ENCODE measurements at places on chromosomes 6 and 20.

DNA sequence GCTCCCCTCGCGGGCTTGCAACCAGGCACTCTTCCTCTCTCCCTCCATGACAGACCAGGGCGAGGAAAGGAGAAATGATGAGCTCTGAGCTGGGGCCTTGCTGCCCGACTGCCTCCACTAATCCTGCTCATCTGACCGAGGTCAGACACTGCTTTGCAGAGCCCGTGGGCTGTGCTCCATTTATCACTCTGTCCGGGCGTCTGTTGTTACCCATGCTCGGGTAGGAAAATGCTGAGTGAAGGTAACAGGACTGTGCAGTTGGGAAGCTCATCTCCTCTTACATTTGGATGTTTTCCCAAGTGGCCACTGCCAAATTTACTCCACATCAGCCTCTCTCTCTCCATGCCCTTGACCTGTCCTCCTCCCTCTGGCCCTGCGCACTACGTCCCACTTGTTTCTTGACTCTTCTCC is 14.6 kb downstream of the RPS6KA2 start:
- no peak for DNase-seq

DNA sequence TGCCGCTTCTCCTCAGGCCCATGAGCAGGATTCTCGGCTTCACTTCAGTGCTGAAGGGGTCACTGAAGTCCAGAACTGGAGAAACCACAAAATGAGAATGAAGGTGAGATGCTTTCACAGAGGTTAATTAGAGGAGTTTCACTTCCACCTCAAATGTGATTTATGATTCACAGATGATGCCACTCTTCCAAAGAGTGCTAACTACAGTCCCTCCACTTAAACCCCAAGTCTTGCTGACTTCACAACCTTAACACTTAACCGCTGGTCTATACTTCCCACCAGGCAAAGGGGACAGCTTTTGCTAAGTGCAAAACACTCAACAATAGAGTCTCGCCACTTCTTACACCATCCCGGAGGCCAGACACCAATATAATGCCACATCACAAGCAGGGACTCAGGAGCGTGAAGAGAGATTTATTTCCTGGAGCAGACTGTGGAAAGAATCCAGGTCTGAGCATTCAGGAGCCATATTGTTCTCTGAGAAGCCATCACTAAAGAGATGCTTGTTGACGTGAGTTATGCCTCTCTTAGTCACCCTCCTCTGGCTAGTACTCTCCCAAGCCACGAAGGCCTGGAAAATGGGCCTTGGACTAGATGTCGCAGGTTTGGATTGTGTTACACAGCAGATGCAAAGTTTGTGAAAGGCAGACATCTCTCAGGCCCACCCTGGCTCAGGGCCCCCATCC is 24.4 kb downstream of the RRAGD start:
- no peak for DNase-seq

GRCh38 chr6:51514748-51515402 is 572.5 kb downstream of the PKHD1 start:
- DNase-seq: no peak

GRCh38 chr20:34199183-34199582 is 42.0 kb upstream of the ASIP start:
- no peak for DNase-seq

DNA sequence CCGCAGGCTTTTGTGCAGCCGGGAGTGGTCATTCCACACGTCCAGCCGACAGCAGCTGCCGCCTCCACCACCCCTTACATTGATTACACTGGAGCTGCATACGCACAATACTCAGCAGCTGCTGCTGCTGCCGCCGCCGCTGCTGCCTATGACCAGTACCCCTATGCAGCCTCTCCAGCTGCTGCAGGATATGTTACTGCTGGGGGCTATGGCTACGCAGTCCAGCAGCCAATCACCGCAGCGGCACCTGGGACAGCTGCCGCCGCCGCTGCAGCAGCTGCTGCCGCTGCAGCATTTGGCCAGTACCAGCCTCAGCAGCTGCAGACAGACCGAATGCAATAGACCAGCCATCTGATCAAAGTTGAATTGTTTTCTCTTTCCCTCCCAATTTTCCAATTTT is 10.6 kb downstream of the RBM24 start:
- no peak for DNase-seq

DNA sequence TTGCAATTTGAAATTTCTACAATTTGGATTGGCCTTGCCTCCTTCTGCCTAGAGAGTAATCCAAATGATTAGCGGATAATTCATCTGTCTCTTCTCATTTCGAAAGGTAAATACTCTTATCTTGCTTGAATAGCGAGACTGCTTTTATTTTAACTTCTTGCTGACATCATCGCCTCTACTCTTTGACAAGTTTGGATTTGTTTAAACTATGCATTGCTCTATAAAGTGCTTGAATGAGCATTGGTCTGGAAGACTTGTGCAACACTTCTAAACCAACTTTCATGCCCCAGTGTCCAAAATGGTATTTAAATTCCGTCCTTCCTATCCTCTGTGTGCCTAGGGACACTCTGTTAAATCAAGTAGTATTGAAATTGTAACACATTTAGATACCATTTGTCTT is 384.1 kb upstream of the SLC35B3 start:
- no peak for DNase-seq

DNA sequence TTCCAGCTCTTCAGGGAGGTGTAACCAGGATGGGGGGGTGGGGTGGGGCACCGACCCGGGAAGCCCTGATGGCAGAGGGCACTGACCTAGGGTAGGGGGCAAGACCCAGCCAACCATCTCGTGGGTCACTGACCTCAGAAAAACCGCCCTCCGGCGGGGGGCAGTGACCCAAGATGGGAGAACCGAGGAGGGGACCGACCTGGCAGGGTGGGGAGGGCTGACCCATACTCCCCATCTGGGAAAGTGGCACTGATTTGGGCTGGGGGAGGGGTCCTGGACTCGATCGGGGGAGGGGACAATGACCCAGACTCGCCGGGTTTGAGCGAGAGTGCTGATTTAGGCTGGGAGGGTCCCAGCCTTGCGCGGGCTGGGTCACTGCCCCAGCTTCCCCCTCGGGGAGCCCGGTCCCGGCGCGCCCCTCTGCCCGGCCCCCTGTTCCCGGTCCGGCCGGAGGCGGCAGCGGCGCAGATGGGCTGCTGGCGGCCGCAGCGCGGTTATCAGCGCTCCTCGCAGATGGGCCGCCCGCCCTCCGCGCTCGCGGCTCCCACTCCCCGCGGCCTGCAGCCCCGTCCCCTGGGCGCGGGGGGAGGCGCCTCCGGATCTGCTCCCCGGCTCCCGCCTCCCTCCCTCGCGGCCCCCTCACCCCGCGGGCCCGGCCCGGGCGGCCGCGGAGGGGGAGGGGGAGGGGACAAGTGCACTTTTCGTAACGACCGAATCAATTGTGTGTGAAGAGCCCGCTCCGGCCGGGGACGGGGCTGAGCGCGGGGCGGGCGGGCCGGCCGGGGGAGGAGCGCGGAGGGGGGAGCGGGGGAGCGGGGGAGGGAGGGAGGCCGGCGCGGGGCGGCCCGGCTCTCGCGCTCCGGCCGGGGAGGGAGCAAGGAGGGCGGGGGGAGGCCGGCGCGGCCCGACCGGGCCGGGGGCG is 2.2 kb downstream of the NOL4L start:
- no peak for DNase-seq

- DNase-seq: no peak
Observed at GRCh38 chr20:5511930-5512329, 195.2 kb upstream of the PROKR2 start.

- no peak for DNase-seq
Observed at GRCh38 chr6:15344831-15345230, 99.0 kb downstream of the JARID2 start.

DNA sequence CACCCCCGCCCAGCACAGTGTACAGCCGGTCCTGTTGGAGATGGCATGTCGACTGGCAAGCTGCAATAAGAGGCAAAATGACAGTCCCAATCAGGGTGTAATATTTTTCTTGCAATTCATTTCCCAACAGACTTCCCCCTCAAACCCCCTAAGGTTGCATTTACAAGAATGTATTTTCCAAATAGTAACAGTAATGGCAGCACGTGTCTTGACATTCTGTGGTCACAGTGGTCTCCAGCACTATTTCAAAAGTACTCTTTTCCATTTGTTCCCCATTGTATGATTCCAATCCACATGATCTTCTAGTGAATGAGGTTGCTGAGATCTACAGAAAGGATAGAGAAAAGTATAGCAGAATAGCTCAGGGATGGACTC is 97.8 kb upstream of the CARMIL1 start:
- no peak for DNase-seq

- DNase-seq: no peak
Observed at GRCh38 chr20:45459606-45460005, 9.9 kb upstream of the WFDC2 start.
